Activated naive CD8-positive, alpha-beta T cell treated with anti-CD3 and anti-CD28 coated beads for 36 hours (primary cell): ENCODE measurements at places on chromosomes 11 and 22.

- no peak overlapping the region for H3K27ac ChIP-seq
- no peaks in the 10 kb centered on the region for H3K27me3 ChIP-seq
- H3K36me3 ChIP-seq, result no peaks in the 10 kb centered on the region
- no peak for DNase-seq
- no peak overlapping the region for H3K4me3 ChIP-seq
Measured at GRCh38 chr11:111605681-111606080, 3.4 kb downstream of the SIK2 start.

- peaks cover 23% of the 10 kb centered on the region for H3K27me3 ChIP-seq
- no peak for DNase-seq
- no peak overlapping the region for H3K4me3 ChIP-seq
- H3K36me3 ChIP-seq, result no peaks in the 10 kb centered on the region
- H3K4me1 ChIP-seq, result no peaks in the 10 kb centered on the region
- H3K27ac ChIP-seq, result no peak overlapping the region
Measured at GRCh38 chr11:130498181-130498580, 49.7 kb downstream of the ADAMTS15 start.

- H3K27ac ChIP-seq, result peak within 1 kb of the TSS; percentile 79
- peaks cover 28% of the 10 kb centered on the region for H3K4me1 ChIP-seq
- H3K27me3 ChIP-seq, result no peaks in the 10 kb centered on the region
- H3K36me3 ChIP-seq, result peaks cover 5% of the 10 kb centered on the region
- peak within 1 kb of the TSS; percentile 87 for H3K4me3 ChIP-seq
Measured at GRCh38 chr11:67468759-67469507, at the start of gene TMEM134. Gene TMEM134 (minus strand): TSS chr11:67469251. CDS start chr11:67469192, 59 bp downstream.

GRCh38 chr11:1060852-1061616, 13.6 kb upstream of the MUC2 start:
- no peak overlapping the region for H3K27ac ChIP-seq
- no peak for DNase-seq
- no peak overlapping the region for H3K4me3 ChIP-seq
- H3K4me1 ChIP-seq, result peaks cover 14% of the 10 kb centered on the region

GRCh38 chr11:57487021-57487778, 26.9 kb downstream of the RTN4RL2 start:
- H3K27me3 ChIP-seq, result peaks cover under 1% of the 10 kb centered on the region
- peaks cover 4% of the 10 kb centered on the region for H3K4me1 ChIP-seq
- H3K27ac ChIP-seq, result no peak overlapping the region
- DNase-seq, result no peak
- H3K36me3 ChIP-seq, result peaks cover 50% of the 10 kb centered on the region
- no peak overlapping the region for H3K4me3 ChIP-seq
